ENCODE measurements at places on chromosomes 16 and 17. TPM values are rescaled to one million over a fixed set of nuclear protein-coding genes. Genes with fewer than 3 reads are reported as not detected.

SCNN1B gene
- not detected for total RNA-seq

GRAPL gene
- total RNA-seq = not detected

PRM1 gene
- total RNA-seq = not detected

DNAH3 gene
- not detected for total RNA-seq

TMEM100 gene
- total RNA-seq = 2.1 TPM

MARVELD3 gene
- total RNA-seq = not detected
